ENCODE measurements at places on chromosomes 4 and X.

DNA sequence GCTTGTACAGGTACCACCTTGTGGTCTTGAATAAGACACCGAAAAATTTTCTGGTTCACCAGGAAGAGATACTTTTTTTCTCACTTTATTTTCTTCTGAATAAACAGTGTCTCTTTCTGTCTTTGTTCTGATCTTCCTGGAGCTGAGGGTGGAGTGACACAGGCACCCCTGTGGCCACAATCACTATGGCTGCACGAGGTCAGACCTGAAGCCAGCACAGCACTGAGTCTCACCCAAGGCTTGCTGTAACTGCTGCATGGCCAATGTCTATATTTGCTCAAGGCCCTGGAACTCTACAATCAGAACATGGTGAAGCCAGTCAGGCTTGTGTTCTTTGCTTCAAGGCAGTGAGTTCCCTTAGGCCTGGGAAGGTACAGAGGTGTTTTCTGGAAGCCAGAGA lies 87.2 kb downstream of the GPR174 start:
- DNase-seq: no peak

- DNase-seq: no peak
These were observed 86.7 kb upstream of the MAGEA4 start for GRCh38 chrX:151825925-151826485.

DNA sequence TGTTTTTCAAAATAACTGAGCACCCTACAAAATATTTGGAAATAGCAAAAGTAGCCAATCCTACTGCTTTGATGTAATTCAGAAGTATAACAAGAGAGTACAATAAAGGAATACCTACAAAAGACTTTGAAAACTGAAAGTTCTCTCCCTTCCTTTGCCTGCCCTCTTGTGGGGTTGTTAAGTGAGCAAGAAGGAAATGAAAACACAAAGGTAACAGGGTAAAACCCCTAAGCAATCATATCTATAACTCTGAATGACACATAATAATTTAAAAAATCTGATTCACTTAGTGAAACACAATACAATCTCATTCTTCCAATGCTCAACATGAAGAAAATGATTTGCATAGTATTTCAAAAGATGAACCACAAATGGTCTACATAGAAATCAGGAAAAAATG lies 98.2 kb downstream of the FRYL start:
- no peak for DNase-seq

DNA sequence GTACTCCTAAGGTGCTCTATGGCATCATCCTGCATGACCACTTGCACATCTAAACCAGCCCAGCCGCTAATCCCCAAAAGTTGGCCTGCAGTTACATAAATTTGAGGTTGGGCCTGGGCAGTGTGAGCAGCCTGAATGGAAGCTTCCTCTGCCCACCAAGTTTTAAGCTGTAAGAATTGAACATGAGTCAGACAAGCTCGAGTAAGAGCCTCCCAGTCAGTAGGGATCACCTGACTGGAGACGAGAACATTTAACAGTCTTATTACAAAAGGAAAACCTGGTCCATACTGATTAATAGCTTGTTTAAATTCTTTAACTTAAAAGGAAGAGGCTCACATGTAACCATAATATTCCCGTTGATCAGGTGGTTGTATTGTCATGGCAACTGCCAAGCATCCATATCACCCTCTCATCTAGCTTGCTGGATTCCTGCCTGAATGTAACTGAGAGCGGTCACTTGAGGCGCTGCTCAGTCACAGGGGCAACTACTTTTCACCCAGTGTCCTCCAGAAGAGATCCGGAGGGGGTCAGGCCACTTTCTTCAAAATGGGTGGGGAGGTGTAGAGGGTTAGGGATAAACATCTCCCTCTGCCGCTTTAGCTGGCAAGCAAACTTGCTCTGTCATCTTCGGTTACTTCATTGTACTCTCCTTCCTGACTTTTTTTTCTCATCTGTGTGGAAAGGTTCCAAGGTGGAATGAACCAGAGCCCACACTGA lies 56.6 kb upstream of the WDR1 start:
- DNase-seq: no peak

DNA sequence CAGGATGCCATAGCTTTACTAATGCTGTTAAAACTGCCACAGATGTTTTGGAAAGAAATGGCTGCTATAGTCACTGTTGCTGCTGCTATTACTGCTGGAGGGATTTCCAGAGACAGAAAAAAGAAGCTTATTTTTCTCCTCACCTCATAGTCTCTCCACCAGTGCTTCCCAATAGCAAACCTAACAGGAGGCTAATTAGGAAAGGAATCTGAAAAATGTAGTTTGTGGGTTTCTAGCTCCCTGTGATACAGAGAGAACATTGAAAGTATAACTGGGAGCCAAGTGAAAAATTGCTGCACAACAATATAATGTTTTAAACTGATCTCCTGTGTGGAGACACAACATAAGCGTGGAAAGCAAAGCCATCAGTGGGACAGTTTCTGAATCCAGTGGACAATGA lies 8.6 kb upstream of the TSPAN7 start:
- DNase-seq: no peak

GRCh38 chrX:119688911-119689321 lies 4.1 kb downstream of the SEPTIN6 start:
- DNase-seq: no peak

- DNase-seq: no peak
These were observed 116.5 kb upstream of the NAP1L5 start for GRCh38 chr4:88814043-88814617.

DNA sequence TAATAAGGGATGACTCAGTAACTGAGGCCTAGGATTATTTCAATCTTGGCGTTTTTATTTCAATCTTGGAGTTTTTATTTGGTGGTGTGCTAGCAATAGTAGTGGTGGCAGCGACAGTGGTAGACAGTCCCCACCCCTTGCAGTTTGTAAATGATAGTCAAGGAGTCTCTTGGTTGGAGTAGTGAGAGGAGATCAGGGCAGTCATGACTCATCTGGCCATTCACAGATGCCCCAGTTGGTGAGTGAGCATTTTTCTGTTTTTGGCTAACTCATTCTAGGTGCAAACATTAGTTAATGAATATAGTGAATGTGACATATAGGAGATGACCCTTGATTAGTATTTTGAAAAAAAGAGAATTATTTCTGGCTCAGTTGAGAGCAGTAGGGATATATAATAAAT lies 93.5 kb upstream of the ADAD1 start:
- DNase-seq: no peak

Data from T-helper 9 cell (primary cell).